ENCODE measurements at places on chromosomes 7 and 10. TPM values are rescaled to one million over a fixed set of nuclear protein-coding genes. Genes with fewer than 3 reads are reported as not detected.

LRRC18 gene
- total RNA-seq, result not detected

IFIT1B gene
- not detected for total RNA-seq

AUTS2 gene
- total RNA-seq, result 5.3 TPM

FAM25G gene
- not detected for total RNA-seq

CRCP gene
- total RNA-seq, result 30.2 TPM

BHLHA15 gene
- 0.66 TPM for total RNA-seq

FRMPD2 gene
- not detected for total RNA-seq

PKD2L1 gene
- 0.15 TPM for total RNA-seq

CLDN4 gene
- total RNA-seq, result 4.9 TPM

SFTPA1 gene
- not detected for total RNA-seq

Data from A549 treated with DMSO at 1 μM for 4 hours (cell line).